ENCODE measurements at places on chromosomes 12 and 14.

DNA sequence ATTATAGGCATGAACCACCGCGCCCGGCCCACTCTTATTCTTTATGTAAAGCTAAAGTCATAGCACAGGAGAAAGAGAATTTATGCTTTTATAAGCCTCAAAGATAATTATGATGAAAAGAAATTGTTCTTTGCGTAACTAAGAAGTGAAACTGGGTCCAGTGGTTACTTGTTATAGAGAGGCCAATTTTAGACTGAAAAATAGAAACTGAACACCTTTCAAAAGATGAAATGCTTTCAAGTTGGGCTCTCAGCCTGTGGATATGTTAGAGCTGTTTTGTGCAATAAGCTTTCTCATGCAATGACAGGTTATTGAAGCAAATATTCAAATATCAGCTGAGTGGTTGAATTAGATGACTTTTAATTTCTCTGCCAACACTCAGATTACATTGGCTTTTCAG lies 7.9 kb downstream of the TMEM253 start:
- DNase-seq = no peak

DNA sequence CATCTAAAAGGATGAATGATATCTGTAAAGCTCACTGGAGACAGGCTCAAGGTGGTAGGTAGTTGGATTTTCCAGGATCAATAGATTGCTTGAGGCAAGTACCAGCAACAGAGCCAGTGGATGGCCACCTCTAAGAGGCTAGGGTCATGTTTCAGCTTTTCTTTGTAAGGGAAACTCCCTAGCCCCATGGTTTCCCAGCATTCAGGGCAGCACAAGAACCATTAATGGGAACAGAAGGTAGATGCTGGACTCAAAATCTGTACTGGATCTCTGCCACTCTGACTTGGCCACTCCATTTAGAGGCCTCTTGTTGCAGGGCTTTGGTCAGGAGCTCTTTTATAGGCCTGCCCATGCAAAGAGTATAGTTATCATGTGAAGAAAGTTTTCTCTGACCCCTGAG lies 76.1 kb upstream of the DYRK2 start:
- no peak for DNase-seq

GRCh38 chr12:116659771-116660481 lies 77.9 kb downstream of the SPRING1 start:
- DNase-seq = no peak

- DNase-seq = no peak
Measured at GRCh38 chr12:113145720-113146551, 3.6 kb upstream of the CFAP73 start.
